NCI-H2171 treated with DMSO at 0.1 percent for 48 hours (cell line): ENCODE measurements at places on chromosomes 12 and 14.

DNA sequence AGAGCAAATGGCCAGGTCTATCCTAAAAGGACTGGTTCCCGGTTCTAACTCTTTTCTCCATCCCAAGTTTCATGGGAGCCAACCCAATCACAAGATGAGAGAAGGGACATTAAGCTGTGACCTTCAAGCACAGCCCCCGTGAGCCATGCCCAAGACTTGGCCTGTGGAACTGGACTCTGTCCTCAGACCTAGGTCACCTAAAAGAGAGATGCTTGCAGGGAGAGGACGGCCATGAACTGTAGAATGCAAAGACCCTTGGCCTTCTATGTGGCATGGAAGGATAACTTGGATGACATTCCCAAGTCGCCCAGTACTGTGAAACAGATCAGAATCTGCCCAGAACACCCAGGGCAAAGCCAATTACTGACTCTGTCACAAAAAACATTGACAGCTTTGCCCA lies 263.5 kb downstream of the DPF3 start:
- DNase-seq = no peak

- peak; percentile 76 for DNase-seq
Measured at GRCh38 chr12:54439521-54440255, 20.6 kb upstream of the ITGA5 start.

DNA sequence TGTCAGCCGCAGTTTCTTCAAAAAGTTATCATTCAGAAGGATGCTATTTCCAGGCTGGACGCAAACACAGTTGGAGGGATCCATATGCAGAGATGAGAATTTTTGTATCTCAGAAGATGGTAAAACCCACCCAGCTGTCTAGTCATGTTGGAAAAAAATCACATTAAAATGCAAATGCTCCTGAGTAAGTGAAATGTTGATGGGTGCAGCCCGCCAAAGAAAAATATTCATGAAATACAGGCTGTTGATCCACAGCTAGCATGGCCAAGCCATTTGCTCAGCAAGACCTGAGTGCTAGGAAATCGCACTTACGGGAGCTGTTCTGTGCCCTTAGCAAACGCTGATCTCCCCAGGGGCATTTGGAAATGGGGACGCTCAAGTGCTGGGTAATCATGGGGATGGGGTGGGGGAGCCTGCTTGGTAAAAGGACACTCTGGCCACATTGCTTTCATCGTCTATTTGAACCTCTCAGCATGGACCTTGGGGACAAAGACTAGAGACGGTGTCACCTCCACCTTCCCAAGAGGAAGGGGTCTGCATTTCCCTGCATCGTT lies 25.7 kb downstream of the TUNAR start:
- DNase-seq = no peak

GRCh38 chr14:100844846-100845245 lies 18.9 kb downstream of the MEG3 start:
- no peak for DNase-seq

DNA sequence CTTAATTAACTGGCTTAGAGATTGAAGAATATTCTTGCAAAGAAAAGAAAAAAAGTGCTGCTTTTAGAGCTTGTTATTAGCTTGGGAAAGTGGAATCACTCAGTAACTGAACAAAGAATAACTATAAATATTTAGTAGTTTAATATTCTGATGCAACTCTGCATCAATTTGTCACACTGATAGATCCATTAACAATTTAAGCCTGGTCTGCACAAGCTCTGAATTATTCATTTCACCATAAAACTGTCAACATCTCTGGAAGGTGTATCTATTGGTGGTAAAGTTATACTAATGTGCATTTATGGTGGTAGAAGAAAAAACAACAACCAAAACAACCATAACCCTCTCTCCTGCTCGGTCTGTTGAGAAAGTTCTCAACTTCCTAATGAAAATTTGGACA lies 38.1 kb upstream of the SLC35F4 start:
- DNase-seq = no peak

DNA sequence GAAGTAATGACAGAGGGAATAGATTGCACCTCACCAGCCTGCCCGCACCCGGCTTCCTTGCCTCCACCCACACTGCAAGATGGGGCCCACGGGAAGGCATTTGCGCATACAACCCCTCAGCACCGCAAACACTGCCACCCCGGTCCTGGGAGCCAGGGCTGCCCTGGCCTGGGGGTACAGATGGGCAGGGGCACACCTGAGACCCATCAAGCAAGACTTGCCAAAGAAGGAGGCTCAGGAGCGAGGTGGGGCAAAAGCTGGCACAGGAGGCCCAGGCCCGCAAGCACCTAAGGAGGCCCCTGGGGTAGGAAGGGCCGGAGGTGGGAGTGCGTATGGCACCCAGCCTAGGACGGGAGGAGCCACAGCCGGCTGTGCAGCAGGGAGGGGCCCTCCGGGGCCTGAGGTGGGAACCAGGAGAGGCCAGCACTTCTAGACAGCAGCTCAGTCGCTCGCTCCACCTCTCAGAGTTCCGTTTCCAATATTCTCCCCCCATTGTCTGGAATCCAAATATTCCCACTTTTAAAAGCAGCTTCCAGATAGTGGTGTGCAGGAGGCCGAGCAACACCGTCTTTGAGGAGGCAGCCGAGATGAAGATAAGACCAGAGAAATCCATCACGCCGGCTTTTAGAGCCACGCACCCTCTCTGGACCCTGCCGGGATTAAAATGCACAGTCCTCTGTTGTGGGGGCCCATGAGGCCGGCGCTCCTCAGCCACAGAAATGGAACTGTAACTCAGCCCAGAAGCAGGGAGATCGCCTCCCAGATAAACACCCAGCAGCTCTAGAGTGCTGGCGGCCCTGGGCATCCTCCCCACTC lies 12.2 kb upstream of the C14orf180 start:
- no peak for DNase-seq

DNA sequence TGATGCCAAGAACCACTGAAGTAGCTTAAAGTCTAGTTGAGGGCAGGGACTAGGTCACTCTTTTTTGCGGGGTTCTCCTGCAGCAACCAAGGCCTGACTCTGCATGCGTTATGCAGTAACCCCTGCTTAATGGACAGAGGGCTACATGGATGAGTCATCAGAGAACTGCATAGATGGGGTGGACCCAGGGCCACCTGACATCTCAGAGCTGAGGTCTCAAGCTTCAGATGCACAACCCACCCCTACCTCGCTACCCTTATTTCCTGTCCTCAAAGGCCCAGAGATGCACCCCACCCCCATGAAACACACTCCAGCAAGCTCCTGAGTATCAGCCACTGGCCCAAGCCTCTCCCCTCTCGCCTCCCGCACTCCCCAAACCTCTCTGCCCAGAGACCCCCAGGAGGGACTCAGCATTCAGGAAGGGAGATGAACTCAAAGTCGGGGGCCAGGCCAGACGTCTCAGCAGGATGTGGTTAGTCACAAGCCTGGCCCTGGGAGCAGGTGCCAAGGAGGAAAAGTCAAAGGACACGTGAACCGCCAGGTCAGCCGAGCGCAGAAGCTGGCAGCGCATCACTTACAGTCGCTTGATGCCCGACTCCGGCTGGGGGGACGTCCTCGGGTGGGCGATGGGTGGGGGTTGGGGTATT lies 25.8 kb downstream of the SNRNP35 start:
- no peak for DNase-seq

- DNase-seq = no peak
Measured at GRCh38 chr14:35254736-35255135, 37.4 kb upstream of the PSMA6 start.

DNA sequence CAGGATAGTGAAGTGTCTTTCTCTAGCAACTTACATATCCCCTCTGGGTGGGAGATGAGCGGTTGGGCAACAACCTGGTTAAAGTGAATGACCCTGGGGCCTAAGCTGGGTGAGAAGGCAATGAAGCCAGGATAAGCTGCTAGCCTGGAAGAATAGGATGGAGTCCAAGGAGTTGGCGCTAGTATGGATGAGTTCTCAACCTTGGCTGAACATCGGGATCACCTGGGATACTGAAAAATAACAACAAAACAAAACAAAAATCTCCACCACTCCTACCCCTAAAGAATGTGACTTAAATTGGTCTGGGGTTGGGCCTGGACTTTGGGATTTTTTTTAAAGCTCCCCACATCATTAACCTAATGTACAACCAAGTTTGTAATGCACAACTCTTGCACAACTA lies 4.8 kb upstream of the RPS6KA5 start:
- no peak for DNase-seq

- DNase-seq = no peak
Measured at GRCh38 chr12:110372056-110372425, 31.5 kb downstream of the ANAPC7 start.

- no peak for DNase-seq
Measured at GRCh38 chr12:55818140-55818728, 393 bp downstream of the ORMDL2 start.

- no peak for DNase-seq
Measured at GRCh38 chr12:52631676-52632459, 13.5 kb upstream of the KRT73 start.

DNA sequence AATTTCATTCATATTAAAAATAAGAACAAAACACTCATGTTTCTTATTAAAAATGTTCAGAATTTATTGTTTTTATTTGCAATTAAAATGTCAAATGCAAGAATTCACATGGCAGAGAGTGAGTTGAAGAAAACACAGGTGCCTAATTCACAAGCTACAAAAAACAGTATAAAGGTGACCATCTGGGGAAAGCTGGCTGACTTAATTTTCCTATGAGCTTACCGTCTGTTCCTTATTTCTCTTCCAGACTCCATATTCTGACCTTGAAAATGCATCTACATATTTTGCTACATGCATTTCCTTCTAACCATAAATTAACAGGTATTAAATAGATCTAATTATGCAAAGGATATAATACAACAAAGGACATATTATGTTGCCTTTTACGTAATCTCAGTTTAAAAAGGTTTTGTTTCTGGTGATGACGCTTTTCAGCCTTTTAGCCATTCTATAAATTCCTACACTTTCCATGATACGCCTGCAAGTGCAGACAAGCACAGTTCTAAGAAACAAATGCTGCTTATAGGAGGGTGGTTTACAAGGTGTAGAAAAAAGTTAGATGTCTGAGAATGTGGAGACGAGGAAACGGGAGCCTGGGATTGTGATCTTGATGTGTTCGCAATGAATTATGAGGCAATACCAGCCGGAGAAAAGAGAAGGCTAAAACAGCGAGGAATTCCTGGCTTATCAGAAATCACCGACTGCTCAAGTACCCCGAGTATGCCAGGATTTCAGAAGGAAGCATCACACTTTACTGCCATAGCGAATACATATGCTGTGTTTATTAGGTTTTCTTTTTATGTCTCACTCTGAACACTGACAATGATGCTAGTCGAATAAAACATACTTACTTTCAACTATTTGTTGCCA lies 24.6 kb downstream of the LIN7A start:
- DNase-seq = peak; percentile 89

DNA sequence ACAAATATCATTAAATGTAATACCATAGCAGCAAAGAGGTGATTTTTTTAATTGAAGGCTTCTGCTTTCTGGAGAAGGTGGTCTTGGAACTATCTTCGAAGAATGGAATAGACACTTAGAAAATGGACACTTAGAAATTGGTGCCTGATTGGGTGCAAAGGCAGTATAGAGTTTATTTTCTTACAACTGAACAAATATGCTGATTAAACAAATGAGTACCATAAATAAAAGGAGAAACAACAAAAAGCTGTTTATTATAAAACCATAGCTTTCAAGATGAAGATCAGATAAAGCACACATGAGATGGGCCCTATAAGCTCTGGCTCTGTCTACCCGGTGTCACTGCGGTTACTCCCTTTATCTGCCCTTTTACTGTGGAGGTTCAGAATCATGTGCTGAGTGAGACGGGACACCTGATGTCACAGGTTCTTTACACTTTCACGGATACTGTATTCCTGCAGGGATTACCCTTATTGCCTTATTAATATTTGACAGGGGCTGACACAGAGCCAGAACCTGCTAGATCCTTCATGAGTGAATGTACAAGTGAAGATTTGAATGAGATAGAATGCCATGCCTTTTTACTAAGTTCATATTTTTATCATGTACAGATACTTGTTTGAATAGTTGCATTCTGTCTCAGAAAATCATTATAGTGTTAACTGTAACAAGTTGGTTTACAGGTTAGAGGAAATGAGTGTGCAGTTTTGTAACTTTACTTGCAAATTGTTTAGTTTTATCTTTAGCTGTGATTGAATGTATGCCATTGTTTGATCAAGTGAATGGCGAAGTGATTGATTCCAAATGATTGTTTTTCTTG lies 477.5 kb upstream of the RGS6 start:
- no peak for DNase-seq

- no peak for DNase-seq
Measured at GRCh38 chr12:91778091-91778832, 367.4 kb downstream of the BTG1 start.

- no peak for DNase-seq
Measured at GRCh38 chr14:89368490-89369477, 48.2 kb downstream of the FOXN3 start.

- DNase-seq = no peak
Measured at GRCh38 chr14:89654998-89655397, 238.0 kb upstream of the FOXN3 start.

GRCh38 chr12:121648458-121649028 lies 20.9 kb downstream of the MORN3 start:
- no peak for DNase-seq
